Stimulated activated CD8-positive, alpha-beta memory T cell treated with anti-CD3 and anti-CD28 coated beads, Interleukin-4, amount 100 ng/mL, for 4 hours (primary cell): ENCODE measurements at places on chromosomes 4 and X.

DNA sequence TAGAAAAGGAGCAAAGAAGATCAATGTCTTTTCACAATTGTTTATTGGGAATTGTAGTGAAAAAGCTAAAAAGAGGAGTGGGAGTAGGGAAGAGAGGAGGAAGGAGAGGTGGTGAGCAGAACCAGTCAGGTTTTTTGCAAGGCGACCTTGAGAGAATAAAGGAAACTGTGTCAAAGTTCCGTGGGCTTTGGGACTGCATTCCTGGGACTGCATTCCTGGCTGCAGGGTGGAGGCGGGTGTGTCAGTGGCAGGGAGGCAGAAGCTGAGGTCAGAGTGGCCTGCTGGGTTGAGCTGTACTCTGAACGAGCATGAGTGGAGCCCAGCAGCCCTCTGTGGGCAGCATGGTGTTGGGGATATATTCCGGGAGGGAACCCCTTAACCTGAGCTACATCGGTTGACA, 66.8 kb upstream of the UCP1 start:
- DNase-seq: no peak

GRCh38 chrX:28177202-28177601, 196.0 kb upstream of the DCAF8L1 start:
- DNase-seq: no peak

- no peak for DNase-seq
Observed at GRCh38 chr4:7189475-7190277, 2.7 kb upstream of the SORCS2 start.

DNA sequence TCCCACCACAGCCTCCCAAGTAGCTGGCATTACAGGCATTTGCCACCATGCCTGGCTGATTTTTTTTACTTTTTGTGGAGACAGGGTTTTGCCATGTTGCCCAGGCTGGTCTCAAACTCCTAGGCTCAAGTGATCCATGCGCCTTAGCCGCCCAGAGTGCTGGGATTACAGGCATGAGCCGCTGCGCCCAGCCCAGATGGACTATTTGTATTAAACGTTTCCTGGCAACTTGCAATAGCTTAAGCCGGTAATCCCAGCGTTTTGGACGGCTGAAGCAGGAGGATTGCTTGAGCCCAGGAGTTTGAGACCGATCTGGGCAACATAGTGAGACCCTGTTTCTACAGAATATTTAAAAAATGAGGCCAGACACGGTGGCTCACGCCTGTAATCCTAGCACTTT, 18.4 kb downstream of the UBE2K start:
- no peak for DNase-seq

DNA sequence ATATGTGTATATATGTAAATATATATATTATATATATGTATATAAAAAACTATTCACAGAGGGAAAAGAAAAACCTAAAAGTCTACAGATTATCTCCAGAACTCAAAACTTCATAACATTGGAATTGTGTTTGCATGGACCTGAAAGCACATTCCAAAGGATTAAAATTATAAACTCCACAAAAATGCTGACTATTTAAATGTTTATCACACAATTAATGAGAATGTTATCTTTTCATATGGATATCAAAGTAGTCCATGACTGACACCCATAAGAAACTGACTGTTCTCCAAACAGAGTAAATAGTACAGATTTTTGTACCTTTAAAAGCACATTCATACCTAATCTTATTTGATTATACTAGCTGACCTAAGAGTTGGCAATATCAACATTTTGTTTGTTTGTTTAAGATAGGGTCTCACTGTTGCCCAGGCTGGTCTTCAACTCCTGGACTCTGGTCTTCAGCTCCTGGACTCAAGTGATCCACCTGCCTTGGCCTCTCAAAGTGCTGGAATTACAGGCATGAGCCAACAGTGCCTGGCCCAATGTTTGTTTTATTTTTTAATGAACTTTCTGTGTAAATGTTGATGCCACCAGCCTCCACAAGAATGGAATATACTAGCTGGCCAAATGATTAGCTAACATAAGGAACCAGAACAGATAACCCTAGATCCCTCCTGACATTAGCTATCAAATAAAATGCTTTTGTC, 50.0 kb downstream of the SLC39A8 start:
- DNase-seq: no peak

DNA sequence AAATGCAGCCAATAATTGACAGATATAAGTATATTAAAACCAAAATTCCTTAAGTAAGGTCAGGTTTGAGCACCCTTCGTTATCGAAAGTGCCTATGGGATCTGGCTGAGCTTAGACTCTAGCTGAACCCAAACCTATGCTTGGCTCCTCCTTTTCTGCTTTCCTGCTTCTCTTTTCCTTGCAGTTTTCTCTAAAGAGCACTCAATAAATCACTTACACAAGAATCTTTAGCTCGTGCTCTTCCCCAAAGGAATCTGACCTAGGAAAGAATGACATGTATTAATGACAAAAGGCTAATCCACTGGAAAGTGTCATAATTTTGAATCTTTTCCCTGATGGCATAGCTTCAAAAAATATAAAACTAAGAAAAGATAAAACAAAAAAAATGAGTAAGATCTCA, 282.7 kb downstream of the DKK2 start:
- no peak for DNase-seq

DNA sequence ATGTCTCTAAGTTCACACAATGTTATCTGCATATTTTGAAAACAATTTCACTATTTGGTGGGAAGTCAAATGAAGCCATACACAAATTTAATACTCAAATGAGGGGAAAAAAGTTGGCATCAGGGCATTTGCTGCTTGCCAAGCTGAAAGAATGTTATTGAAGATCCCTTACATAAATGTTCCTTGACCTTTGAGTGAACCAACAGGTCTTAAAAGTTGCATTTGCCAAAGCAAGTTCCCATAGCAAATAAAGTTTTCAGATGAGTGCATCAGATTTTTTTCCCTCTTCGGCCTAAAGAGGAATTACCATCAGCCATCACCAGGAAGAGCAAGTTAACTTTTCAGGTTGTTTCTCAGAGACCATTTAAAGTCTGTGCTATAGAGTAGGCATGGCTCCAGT, 115.9 kb downstream of the COX18 start:
- no peak for DNase-seq

GRCh38 chrX:47577424-47577823, 4.8 kb upstream of the TIMP1 start:
- no peak for DNase-seq

DNA sequence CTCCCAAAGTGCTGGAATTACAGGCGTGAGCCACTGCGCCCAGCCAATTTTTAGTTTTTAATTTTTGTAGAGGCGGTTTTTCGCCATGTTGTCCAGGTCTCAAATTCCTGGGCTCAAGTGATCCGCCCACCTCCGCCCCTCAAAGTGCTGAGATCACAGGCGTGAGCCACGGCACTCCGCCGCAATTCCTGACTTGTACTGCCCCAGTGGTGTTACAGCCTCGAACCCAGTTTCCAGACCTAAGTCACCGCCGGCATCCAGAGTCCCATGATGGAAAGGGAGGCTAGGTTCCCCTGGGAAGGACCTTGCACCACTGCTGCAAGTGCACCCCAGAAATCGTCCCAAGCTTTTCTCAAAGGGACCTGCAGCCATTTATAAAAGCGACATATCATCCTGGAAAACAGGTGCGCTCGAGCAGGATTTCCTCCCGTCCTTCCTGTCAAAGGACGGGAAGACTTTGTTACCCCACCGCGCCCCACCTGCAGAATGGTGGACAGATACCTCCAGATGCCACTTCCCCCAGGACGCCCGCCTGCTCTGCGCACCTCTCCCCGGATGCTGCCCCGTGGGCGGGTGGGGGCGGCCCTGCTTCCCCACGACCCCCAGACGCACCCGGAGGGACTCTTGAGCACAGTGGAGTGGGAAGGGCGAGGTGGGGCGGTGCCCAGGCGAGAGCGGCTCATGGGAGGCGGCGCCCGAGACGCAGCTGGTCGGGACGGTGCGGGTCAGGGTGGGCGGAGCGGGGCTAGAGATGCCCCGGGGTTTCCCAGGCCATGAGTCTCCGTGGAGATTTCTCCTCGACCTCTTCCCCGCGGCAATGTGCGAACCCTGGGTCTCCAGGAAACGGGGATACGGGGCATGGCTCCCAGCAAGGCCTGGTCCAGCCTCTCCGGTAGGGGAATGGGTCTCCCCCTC, 947 bp upstream of the RPL10 start:
- DNase-seq: peak; percentile 46

GRCh38 chrX:22247169-22247568, 25.5 kb upstream of the CBLL2 start:
- DNase-seq: no peak
